Activated naive CD4-positive, alpha-beta T cell treated with anti-CD3 and anti-CD28 coated beads, Interleukin-2, amount 50 U/mL, for 16 hours (primary cell): ENCODE measurements at places on chromosomes 12 and 14.
A peak's percentile ranks its signal among the peaks of the same experiment; 100 is the strongest.

GRCh38 chr12:103314786-103315185, 181.0 kb downstream of the C12orf42 start:
- no peak for DNase-seq

DNA sequence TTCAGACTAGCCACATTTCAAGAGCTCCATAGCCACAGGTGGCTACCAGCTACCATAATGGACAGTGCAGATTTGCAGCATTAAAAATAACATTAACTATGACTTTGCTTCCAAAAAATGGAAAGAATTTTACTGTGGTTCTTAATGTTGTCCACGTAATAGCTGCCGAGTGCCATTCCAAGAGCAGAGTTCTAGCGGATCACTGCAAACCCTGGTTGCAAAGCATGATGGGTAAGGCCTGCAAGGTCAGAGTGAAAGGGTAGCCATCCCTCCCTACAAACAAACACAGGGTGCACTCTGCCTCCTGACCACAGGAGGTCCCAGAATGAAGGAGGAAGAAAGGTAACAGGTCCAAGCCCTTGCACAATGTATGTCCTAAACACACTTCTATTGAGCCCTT, 157.6 kb downstream of the DPF3 start:
- DNase-seq: no peak

GRCh38 chr12:93139028-93139665, 210.1 kb upstream of the EEA1 start:
- DNase-seq: no peak

GRCh38 chr12:53053218-53054111, 3.6 kb downstream of the TNS2 start:
- peak; percentile 61 for DNase-seq

- DNase-seq: no peak
Observed at GRCh38 chr12:108318472-108319275, 20.4 kb downstream of the CMKLR1 start.
